ENCODE measurements at places on chromosomes 6 and 20.

DNA sequence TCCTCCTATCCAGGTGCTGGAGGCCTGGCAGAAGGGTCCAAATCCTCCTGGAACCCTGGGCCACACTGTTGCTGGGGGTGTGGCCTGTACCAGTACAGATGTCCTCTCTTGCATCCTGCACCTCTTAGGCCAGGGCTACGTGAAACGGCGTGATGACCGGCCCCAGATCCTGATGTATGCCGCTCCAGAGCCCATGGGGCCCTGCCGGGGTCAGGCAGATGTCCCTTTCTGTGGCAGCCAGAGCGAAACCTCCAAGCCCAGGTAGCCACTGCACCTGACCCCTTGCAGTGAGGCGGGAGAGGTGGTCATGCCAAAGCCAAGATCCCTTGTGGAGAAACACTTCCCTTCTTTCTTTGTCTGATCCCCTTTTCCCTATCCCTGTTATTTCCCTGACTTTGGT lies 14.2 kb downstream of the DNPH1 start:
- no peak for DNase-seq
- no peaks in the 10 kb centered on the region for H3K27me3 ChIP-seq
- H3K27ac ChIP-seq, result no peak overlapping the region
- peaks cover 34% of the 10 kb centered on the region for H3K36me3 ChIP-seq
- no peaks in the 10 kb centered on the region for H3K4me1 ChIP-seq

DNA sequence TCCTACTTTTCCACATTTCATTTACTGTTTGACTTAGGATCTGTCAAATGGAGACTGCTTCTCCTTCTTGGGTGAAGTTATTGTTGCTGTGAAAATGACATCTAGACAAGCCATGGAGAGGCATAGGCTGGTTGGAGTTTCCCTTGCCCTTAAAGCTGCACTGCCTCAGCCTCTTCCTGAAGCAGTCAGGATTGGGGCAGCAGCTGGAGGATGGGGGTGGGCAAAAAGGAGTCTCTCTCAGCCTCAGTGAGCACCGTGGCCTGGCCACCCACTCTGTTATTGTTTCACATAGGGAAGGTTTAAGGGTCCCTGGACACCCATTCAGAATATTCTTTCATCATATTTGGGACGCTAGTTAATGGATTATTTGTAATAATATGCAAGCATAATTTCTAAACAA lies 7.7 kb upstream of the ZBTB24 start:
- peak overlapping the region; percentile 75 for H3K27ac ChIP-seq
- no peaks in the 10 kb centered on the region for H3K36me3 ChIP-seq
- H3K4me1 ChIP-seq, result peaks cover 29% of the 10 kb centered on the region
- peaks cover 5% of the 10 kb centered on the region for H3K27me3 ChIP-seq
- peak overlapping the region; percentile 47 for H3K4me3 ChIP-seq
- DNase-seq, result no peak

DNA sequence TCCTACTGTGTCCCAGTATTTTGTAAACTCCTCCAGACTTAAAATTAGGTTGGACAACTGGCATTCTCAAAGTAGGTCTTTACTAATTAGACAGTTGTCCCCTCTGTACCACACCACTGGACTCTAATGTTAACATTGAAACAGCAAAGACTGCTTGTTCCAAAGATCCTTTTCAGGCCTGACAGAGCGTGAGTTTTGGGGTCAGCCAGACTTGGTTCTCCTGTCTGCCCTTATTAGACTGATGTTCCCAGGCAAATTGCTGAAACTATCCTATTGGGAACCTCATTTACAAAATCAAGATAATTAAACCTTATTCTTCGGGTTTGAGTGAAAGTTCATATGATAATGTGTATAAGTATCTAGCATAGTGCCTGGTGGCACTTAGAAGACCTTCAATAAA lies 3.7 kb upstream of the BICRAL start:
- H3K36me3 ChIP-seq, result peaks cover 5% of the 10 kb centered on the region
- no peaks in the 10 kb centered on the region for H3K27me3 ChIP-seq
- H3K27ac ChIP-seq, result no peak overlapping the region
- H3K4me3 ChIP-seq, result no peak overlapping the region
- H3K4me1 ChIP-seq, result peaks cover 63% of the 10 kb centered on the region

- peaks cover 5% of the 10 kb centered on the region for H3K27me3 ChIP-seq
- no peak for DNase-seq
- H3K4me1 ChIP-seq, result no peaks in the 10 kb centered on the region
- H3K27ac ChIP-seq, result no peak overlapping the region
- no peaks in the 10 kb centered on the region for H3K36me3 ChIP-seq
- no peak overlapping the region for H3K4me3 ChIP-seq
Observed at GRCh38 chr20:22716821-22717351, 132.5 kb upstream of the FOXA2 start.

DNA sequence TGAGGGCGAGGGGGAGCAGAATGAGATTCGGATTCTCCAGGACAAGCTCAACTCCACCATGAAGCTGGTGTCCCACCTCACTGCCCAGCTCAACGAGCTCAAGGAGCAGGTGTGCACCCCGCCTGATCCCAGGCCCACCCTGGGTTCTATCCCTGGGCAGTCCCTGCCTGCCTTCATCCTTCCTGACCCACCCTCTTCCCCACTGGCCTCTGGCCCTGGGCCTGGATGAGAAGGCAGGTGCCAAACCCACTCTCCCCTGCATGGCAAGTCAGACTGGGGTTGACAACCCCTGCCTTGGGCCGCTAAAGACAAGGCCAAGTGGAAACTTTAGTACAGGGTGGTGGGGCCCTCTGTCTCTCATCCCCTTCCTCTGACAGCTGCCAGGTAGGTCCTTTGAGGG lies 16.5 kb downstream of the UQCC2 start:
- H3K27ac ChIP-seq, result peak overlapping the region; percentile 91
- no peaks in the 10 kb centered on the region for H3K27me3 ChIP-seq

GRCh38 chr6:31178143-31179041 lies 7.9 kb upstream of the POU5F1 start:
- H3K4me1 ChIP-seq, result peaks cover 13% of the 10 kb centered on the region
- no peak for DNase-seq
- H3K27me3 ChIP-seq, result no peaks in the 10 kb centered on the region
- H3K27ac ChIP-seq, result peak overlapping the region; percentile 7
- H3K4me3 ChIP-seq, result no peak overlapping the region
- H3K36me3 ChIP-seq, result no peaks in the 10 kb centered on the region

- H3K27ac ChIP-seq, result no peak overlapping the region
- peak; percentile 67 for DNase-seq
- no peaks in the 10 kb centered on the region for H3K36me3 ChIP-seq
- peaks cover 9% of the 10 kb centered on the region for H3K27me3 ChIP-seq
- H3K4me1 ChIP-seq, result peaks cover 5% of the 10 kb centered on the region
Observed at GRCh38 chr20:44384423-44385027, 29.0 kb downstream of the HNF4A start.

DNA sequence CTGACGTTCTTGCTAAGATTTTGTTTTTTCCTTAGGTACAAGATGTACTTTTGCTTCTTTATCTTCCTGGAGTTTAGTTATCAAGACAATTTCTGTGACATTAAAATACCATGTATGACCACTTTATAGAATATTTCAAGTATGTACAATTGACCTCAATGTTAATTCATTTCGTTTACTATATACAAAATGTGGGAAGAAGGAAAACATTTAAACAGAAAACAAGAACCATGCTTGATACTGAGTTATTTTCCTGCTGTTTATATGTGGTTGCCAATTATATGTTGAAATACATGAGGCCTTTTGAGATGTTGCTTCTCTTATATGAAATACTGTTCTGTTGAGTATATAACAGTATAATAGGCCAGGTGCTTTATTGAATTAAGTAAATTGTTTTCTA lies 184.3 kb downstream of the JARID2 start:
- H3K4me1 ChIP-seq, result peaks cover 97% of the 10 kb centered on the region
- H3K27me3 ChIP-seq, result no peaks in the 10 kb centered on the region
- H3K4me3 ChIP-seq, result no peak overlapping the region
- H3K27ac ChIP-seq, result peak overlapping the region; percentile 16

DNA sequence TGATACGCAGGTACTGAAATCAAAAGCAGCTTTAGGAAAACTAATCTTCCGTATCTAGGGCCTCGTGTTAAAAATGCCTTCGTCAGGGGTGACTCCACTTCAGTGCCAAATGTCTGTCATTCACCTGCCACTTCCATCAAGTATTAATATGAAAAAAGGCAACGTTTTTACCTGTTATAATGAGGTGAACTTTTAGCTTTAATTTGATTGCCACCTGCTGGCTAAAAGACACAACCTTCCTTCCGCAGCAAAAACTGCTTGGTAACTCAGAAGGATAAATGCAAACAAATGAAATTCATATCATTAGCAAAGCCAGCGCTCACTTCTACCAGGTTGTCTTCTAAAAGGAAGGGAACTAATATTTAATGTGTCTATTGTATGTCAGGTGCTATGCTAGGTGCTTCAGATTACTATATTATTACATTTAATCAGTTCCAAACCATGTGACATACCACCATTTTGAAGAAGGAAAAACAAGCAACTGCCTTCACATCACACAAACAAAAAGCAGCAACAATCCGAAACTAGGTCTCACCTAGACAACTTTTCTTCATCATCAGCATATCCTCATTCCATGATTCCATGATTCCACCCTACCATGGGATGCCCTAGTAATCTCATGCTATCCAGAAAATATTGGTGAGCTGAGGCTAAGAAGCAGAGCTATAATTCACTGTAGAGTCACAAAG lies 20.6 kb upstream of the ARHGAP18 start:
- H3K27me3 ChIP-seq, result peaks cover 4% of the 10 kb centered on the region
- H3K27ac ChIP-seq, result peak overlapping the region; percentile 29
- H3K36me3 ChIP-seq, result no peaks in the 10 kb centered on the region
- DNase-seq, result no peak

DNA sequence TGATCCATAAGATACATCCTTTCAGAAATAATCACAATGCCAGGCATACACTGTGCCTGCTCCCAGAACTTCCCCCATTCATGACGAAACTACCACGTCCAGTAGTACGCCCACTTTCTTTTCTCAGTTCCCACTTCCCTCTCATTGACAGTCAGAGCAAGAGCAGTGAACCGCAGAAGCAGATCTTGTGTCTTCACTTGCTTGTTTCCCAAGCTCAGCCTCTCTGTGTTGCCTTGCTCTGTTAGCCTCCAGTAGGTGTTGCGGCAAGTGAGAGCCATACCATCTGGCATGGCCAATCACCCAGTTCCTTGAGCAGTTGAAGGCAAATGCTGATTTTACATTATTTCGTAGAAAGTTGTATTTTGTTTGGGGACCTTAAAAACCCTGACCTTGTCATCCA lies 11.7 kb downstream of the UST start:
- DNase-seq, result no peak
- no peaks in the 10 kb centered on the region for H3K36me3 ChIP-seq
- no peak overlapping the region for H3K4me3 ChIP-seq
- H3K27me3 ChIP-seq, result peaks cover 52% of the 10 kb centered on the region
- peak overlapping the region; percentile 24 for H3K27ac ChIP-seq

DNA sequence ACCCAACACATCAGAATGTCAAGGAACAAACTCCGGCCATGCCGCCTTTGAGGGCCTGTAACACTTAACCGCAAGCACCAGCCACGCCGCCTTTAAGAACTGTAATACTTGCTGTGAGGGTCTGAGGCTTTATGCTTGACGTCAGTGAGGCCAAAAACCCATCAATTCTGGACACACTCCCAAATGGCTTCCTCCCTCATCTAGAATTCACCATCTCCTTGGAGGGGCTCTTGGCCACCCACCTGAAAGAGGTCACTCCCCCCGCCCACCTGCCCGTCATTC lies 10.4 kb upstream of the PXDC1 start:
- H3K4me3 ChIP-seq, result no peak overlapping the region
- H3K27me3 ChIP-seq, result peaks cover 5% of the 10 kb centered on the region
- H3K36me3 ChIP-seq, result no peaks in the 10 kb centered on the region
- no peak overlapping the region for H3K27ac ChIP-seq
- DNase-seq, result no peak

GRCh38 chr6:136317021-136317694 lies 27.5 kb upstream of the BCLAF1 start:
- peaks cover 9% of the 10 kb centered on the region for H3K27me3 ChIP-seq
- no peak overlapping the region for H3K4me3 ChIP-seq
- no peak overlapping the region for H3K27ac ChIP-seq
- no peaks in the 10 kb centered on the region for H3K36me3 ChIP-seq
- no peaks in the 10 kb centered on the region for H3K4me1 ChIP-seq

DNA sequence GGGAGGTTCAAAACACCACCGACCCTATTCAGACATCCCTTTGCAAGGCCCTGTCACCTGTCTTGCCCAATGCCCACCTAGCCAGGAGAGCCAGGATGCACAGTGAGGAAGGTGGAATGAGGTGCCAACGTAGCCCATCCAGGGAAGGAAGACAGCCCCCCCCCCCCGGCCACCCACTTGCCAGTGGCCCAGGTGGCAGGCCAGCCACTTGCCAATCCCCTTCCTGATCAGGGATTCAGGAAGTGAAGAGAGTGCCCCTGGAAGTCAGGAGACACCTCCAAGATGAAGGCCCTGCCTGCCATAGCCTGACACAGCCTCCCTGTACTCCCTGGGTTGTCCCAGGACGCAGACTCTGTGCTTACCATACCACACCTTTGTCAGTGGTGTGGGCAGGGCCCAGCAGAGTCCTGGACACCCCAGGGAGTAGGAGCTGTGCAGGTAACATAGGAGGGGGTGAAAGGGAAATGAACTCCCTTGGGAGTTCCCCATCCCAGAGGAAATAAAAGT lies 54.7 kb downstream of the MRPL14 start:
- no peak for DNase-seq
- H3K4me1 ChIP-seq, result peaks cover 31% of the 10 kb centered on the region
- H3K4me3 ChIP-seq, result peak overlapping the region; percentile 92
- peak overlapping the region; percentile 99 for H3K27ac ChIP-seq
- peaks cover 12% of the 10 kb centered on the region for H3K27me3 ChIP-seq

DNA sequence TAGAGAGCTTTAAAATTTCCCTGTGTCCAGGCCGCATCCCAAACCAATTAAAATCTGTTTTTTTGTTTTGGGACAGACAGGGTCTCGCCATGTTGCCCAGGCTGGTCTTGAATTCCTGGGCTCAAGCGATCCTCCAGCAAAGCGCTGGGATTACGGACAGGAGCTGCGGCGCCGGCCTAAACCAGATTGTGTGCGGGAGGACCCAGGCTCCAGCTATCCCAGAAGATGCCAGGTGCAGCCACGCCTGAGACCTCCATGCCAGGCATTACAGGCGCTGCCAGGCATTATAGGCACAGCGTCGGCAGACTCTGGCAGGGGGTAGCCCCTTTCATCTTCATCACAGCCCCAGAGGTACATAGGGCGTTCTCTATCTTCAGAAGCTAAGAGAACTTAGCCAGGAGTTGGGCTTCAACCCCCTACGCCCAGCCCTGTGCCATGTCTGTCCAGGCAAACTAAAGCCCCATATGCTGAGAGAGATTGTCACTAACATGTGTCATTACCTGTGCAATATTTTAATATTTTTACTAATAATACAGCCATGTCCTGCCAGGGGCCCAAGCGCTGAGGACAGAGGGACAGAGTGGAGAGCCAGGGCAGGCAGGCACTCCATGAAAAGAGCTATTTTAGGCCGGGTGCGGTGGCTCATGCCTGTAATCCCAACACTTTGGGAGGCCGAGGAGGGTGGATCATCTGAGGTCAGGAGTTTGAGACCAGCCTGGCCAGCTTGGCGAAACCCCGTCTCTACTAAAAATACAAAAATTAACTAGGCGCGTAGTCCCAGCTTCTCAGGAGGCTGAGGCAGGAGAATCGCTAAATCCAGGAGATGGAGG lies 9.8 kb upstream of the GRM4 start:
- no peak overlapping the region for H3K4me3 ChIP-seq
- H3K27me3 ChIP-seq, result peaks cover 43% of the 10 kb centered on the region
- peaks cover 2% of the 10 kb centered on the region for H3K36me3 ChIP-seq
- H3K27ac ChIP-seq, result no peak overlapping the region
